Upper lobe of right lung (tissue), 1 donor: ENCODE measurements at places on chromosomes 4 and X. TPM values are rescaled to one million over a fixed set of nuclear protein-coding genes. Genes with fewer than 3 reads are reported as not detected.

The IGSF1 gene
- total RNA-seq = not detected

- no peak for DNase-seq
Observed at GRCh38 chrX:64395568-64395929, 297 bp upstream of the MTMR8 start.

The TCP11X2 gene
- not detected for total RNA-seq

DNA sequence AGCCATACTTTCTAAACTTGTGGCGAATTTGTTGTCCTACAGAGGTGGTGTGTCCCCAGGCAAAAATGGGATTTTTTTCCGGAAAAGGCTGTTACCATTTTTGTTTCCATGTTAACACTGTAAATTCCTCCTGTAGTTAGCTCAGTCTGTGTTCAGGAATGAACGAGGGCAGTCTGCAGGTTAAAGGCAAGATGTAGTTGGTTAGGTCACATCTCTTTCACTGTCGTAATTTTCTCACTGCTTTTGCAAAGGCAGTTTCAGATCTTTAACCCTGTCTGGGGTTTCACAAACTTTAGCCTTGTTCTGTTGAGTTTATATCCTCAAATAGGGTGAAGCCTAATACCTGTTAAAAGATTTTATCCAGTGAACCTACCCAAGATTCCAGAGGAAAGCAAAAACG lies 50.5 kb upstream of the PUDP start:
- DNase-seq = no peak

GRCh38 chr4:10741961-10742699 lies 57.6 kb upstream of the CLNK start:
- DNase-seq = no peak

GRCh38 chrX:44462850-44463249 lies 79.8 kb downstream of the FUNDC1 start:
- DNase-seq = no peak

DNA sequence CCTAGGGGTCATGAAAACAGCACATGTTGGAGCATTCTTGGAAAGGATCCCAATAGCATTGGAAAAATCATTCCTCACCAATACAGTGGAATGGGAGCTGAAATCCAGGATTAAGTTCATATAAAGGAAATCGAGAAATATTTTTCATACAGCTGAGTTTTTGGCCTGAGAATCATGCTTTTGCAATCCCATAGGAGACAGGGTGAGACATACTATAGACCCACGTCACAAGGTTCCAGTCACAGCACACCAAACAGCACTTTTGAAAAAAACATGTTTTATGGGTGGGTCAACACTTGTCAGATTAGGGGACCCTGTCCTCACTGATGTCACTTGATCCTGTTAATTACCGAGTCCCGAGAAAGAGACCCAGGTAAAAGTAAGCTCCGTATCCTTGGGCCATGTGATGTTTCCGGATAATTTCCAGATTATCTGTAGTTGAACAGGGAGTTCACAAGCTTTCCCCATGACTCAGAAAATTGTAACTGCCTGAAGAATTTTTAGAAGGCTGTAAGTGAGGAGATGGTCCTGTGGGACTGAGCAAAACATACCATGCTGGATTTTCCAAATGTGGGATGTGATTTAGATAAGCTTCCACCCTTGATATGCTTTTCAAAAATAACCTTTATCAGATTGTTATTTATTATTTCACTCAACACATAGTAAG lies 80.9 kb upstream of the TLR3 start:
- DNase-seq = no peak

GRCh38 chr4:184681916-184682315 lies 32.4 kb downstream of the PRIMPOL start:
- DNase-seq = no peak
